ENCODE measurements at places on chromosomes 2 and 18.

DNA sequence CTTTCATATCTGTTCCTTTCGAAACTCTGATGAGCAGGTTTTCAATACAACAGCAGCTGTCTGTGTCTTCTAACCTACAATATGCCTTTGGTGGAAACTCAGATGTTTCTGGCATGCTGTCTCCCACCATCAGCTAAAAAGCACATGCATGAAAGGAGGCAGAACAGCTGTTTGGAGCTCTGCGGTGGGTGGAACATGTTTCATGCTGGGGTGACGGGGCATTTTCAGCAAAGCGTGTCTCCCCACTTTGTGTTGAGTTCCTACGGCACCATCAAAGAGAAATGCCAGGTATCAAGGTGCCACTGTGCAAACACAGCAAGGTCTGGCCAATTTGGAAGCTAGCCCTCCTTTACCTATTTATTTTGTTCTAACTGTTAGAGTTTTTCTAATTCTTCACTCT is 290.1 kb downstream of the CLIP4 start:
- H3K4me1 ChIP-seq = no peaks in the 10 kb centered on the region
- H3K4me3 ChIP-seq = no peak overlapping the region
- H3K27ac ChIP-seq = no peak overlapping the region
- no peak for DNase-seq

DNA sequence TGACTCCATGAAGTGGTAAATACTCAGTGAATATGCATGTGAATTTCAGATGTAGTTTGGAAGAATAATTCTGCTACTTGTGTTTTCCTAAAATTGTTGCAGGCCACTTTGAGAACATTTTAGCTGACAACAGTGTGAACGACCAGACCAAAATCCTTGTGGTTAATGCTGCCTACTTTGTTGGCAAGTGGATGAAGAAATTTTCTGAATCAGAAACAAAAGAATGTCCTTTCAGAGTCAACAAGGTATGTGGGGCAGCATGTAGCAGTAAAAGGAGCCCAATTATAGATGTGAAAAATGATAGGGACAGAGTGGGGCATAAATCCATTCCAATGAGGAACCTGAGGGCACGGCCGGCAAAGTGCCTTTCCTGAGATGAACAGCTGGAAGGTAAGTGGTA is 16.1 kb downstream of the SERPINB5 start:
- H3K4me1 ChIP-seq = no peaks in the 10 kb centered on the region
- DNase-seq = no peak
- peaks cover 2% of the 10 kb centered on the region for H3K27me3 ChIP-seq
- no peak overlapping the region for H3K27ac ChIP-seq
- no peak overlapping the region for H3K4me3 ChIP-seq

DNA sequence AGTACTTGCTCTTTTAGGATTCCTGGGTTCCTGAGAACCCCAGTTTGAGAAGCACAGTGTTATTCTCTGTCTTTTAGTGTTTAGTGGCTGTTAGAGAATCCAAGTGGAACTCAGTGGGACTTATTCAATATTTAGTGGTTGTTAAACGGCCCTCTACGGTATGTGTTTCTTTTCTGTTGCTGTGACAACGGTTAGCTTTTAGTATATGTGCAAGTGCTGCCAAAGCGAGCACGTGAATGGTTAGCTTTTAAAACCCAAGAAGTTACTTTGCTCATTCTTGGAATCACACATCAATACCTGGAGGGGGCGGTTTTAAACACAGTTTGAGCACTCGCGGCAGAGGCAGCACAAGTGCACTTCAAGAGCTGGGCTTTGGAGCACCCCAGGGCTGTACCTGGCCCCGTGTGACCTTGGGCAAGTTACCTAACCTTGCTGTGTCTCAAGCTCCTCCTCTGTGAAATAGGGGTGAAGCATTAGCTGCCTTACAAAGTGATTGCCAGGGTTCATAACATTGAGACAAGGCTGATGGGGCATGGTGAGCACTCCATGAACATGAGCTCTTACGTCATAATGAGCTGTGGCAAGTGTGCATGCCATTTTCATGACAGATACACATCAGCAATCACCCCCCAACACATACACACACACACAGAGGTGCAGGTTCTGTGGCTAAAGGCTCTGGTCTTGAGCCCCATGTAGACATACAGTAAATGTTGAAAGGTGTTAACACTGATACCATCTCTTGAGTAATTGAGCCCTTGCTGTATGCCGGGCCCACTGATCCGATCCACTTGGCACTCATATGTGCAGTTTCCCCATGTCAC is 234.1 kb downstream of the ALPK2 start:
- H3K27ac ChIP-seq = no peak overlapping the region
- peaks cover 2% of the 10 kb centered on the region for H3K4me1 ChIP-seq
- no peaks in the 10 kb centered on the region for H3K27me3 ChIP-seq

DNA sequence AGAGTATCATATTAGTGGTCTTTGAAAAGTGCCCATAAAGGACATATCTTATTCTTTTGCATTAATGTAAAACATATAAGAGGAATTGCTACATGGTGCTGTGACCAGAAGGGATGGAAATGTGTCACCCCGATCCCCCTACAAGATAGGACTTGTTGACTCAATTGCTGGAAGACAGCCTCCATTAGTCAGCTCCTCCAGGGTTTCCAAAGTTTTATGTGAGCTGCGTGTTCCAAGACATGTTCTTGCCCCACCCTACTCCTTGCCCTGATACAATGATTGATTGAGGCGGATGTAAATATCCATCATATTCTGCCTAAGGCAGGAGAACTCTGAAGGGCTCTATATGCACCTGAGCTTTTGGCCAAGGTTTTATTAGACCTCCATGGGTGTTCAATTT is 541.0 kb upstream of the ZEB2 start:
- no peaks in the 10 kb centered on the region for H3K27me3 ChIP-seq
- H3K4me3 ChIP-seq = no peak overlapping the region
- H3K4me1 ChIP-seq = no peaks in the 10 kb centered on the region
- H3K36me3 ChIP-seq = no peaks in the 10 kb centered on the region
- no peak for DNase-seq

DNA sequence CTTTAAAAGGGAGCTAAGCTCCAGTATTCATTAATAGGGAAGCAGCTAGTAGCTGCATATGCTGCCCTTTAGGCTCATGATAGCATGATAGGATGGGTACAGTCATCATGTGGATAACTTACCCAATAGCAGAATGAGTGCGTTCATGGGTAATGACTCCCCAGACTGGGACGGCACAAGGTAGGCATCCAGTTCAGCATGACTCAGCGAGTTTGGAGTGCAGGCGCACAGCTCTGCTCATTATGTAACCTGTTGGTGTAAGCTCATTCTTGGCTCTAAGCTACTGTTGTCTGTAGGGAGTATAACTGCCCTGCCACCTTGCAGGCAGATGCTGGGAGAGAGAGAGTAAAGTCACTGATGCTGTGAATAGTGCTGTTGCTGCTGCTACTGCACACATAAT is 209.2 kb upstream of the SYT4 start:
- H3K27me3 ChIP-seq = no peaks in the 10 kb centered on the region
- H3K4me1 ChIP-seq = no peaks in the 10 kb centered on the region
- no peak overlapping the region for H3K27ac ChIP-seq
- no peak for DNase-seq

DNA sequence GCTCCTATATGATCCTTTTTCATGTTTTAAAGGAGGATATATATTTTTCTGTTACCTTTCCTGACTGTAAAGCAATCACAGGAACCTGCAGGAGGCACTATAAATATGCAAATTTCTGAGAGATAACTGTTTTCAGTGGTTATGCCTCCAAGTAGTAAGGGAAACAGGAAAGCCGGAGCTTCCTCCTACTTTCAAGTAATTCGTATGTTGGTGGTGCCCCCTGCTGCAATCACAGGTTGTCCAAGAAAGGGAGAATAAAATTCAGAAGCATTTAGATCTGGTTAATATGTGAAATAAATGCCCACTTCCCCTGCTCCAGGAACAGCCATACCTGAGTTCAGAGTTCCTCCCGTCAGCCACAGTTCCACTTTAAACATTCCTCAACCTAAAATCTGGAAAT is 12.0 kb upstream of the BCL11A start:
- H3K27ac ChIP-seq = no peak overlapping the region
- DNase-seq = no peak
- H3K4me1 ChIP-seq = peaks cover 5% of the 10 kb centered on the region
- H3K27me3 ChIP-seq = peaks cover 26% of the 10 kb centered on the region
- H3K4me3 ChIP-seq = no peak overlapping the region

Measured in activated naive CD8-positive, alpha-beta T cell treated with anti-CD3 and anti-CD28 coated beads, Interleukin-2, amount 50 U/mL, for 24 hours (primary cell).